Effector memory CD8-positive, alpha-beta T cell (primary cell): ENCODE measurements at places on chromosomes 13 and 19.

GRCh38 chr13:42119875-42120274, 71.4 kb downstream of the DGKH start:
- DNase-seq: no peak

DNA sequence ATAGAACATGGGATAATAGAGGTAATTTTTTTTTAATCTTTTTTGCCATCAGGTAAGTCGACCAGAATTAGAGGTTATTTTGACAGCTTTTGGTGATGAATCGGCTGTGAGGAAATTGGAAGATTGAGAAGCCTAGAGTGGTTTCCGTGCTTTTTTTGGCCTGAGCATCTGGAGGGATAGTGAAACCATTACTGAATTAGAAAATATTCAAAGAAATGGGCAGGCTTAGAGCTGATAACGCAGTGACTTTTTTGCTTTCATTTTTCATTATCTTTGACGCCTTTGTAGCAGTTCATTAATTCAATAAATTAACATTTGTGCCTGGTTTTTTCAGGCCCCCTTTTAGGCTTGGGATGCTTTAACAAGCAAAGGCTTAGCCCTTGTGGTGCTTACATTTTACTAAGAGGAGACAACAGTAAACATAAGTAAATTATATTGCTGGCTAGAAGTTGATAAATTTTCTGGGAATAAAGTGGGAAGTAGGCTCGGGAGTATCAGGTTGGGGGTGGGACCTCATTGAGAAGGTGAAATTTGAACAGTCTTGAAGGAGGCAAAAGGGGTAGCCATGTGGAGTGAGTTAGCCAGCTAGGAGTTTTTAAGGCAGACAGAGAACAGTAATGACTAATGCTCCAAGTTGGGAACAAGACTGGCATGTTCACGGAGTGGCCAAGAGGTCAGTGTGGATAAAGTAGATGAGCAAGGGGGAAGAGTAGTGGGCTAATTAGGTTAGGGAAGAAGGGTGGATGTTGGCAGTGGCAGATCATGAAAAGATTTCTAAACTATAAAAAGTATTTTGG, 36.5 kb downstream of the GTF2F2 start:
- no peak for DNase-seq

GRCh38 chr19:54262066-54262465, 5.0 kb upstream of the LILRB5 start:
- DNase-seq: no peak

DNA sequence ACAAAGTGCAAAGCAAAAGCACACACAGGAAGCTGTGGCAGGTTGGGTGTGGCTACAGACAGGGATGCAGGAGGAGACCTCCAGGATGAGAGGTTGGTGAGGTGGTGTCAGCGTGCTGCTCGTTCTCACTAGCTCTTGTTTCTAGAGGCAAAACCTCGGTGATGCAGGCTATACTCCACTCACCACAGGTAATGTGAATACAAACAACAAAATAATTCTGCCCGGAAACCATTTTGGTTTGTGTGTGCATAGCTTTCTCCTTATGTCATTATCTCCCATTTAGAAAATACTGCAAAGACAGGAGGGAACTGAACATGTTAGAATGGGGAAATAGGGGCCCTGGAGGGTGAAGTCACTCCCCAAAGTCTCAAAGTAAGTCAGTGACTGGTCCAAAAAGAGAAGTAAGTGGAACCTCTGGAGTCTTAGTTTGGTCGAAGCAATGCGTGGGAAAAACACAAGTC, 9.4 kb downstream of the LCP1 start:
- peak; percentile 58 for DNase-seq

DNA sequence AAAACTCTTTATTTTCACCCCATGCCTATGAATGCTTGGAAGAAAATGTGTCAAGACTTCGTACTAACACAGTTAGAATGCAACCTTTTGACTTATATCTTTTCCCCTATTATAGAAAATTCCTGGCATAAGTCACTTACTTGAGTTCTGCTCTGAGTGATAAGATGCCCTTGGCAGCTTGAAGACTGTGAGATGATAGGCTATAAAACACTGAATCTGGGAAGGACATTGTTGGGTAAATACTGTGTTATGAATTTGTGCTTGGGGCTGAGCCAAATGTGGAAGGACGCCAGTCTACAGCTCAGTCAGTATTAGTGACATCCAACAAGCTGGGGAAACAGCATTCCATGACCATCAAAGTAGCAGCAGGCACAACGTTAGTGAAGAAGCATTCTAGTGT, 368.0 kb upstream of the SGCG start:
- no peak for DNase-seq

DNA sequence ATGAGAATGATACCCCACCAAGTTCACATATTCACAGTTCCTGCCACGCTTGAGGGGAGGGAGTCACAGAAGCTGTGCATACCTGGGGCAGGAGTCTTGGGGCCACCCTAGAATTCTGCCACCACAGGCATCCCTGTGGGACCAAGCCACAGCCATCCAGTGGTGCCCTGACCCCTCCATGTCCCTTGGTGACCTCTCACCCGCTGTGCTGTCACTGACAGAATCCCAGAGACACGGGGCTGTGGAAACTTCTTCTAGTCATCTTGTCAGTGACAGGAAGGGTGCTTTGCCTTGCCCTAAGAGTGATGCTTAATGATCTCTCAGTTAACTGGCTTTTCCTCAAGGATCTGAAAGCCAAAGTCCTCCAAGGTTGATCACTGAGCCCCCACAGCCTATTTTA, 58.4 kb upstream of the UQCRFS1 start:
- DNase-seq: no peak

DNA sequence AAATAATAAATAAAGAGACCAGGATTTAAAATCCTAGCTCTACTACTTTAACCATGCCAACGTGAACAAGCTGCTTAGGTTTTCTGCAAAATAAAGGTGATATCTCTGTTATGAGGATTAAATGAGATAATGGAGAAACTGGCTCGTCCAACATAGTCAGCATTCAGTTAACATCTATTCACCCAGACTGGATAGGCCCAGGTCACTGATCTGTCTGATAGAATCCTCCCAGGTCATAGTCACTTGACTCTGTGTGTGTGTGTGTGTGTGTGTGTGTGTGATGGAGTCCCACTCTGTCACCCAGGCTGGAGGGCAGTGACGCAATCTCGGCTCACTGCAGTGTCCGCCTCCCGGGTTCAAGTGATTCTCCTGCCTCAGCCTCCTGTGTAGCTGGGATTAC, 12.9 kb upstream of the RAB8A start:
- DNase-seq: no peak

DNA sequence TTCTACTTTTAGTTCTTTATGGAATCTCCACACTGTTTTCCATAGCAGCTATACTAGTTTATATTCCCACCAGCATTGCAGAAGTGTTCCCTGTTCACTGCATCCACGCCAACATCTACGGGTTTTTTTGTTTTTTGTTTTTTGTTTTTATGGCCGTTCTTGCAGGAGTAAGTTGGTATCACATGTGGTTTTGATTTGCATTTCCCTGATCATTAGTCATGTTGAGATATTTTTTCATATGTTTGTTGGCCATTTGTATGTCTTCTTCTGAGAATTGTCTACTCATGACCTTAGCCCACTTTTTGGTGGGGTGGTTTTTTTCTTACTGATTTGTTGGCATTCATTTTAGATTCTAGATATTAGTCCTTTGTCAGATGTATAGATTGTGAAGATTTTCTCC, 89.7 kb downstream of the FRY start:
- no peak for DNase-seq

DNA sequence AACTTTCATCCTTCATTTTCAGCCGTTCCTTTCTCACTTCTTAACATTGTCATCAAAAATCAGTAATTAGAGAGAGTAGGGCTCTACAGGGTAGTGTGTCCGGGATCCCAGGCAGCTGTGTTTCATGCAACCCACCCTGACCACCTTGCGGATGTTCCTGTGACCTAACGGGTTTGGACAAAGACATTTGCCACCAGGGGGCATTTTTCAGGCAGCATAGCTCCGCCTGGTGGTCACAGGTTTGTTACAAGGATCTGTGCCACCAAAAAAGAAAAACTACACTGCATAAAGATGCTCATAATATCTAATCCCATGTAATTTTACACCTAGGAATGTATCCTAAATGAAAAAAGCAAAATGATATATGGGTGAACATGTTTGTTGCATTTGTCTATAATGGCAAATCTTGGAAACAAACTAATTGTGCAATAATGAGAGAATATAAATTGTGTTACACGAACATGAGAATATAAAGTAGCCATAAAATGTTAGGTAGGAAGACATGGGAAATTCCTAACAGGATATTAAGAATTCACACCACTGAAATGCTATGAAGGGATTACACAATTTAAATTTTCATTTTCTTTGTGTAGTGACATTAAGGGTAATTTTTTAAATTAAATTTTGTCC, 123.0 kb downstream of the SLC7A1 start:
- peak; percentile 17 for DNase-seq

DNA sequence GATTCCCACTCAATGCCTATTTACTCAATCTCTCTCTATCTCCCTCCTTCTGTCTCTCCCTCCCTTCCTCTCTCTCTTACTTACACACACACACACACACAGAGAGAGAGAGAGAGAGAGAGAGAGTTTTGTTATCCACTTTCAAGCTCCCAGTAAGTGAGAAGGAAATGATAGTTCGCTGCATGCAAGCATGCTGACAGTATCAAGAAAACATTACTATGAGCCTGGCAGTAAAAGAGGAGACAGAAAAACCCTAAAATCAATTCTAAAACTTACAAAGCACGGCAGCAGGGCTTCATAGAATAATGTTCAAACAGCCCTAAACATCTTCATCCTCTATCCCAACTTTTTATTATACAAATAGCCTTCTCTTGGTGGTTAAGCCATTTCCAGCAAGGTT, 171.9 kb downstream of the FOXO1 start:
- DNase-seq: no peak

DNA sequence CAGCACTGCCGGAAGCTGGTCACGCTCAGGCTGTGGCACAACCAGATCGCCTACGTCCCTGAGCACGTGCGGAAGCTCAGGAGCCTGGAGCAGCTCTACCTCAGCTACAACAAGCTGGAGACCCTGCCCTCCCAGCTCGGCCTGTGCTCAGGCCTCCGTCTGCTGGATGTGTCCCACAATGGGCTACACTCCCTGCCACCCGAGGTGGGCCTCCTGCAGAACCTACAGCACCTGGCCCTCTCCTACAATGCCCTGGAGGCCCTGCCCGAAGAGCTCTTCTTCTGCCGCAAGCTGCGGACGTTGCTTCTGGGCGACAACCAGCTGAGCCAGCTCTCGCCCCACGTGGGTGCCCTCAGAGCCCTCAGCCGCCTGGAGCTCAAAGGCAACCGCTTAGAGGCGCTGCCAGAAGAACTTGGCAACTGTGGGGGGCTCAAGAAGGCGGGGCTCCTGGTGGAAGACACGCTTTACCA, 3.2 kb upstream of the MAP2K7 start:
- DNase-seq: no peak

DNA sequence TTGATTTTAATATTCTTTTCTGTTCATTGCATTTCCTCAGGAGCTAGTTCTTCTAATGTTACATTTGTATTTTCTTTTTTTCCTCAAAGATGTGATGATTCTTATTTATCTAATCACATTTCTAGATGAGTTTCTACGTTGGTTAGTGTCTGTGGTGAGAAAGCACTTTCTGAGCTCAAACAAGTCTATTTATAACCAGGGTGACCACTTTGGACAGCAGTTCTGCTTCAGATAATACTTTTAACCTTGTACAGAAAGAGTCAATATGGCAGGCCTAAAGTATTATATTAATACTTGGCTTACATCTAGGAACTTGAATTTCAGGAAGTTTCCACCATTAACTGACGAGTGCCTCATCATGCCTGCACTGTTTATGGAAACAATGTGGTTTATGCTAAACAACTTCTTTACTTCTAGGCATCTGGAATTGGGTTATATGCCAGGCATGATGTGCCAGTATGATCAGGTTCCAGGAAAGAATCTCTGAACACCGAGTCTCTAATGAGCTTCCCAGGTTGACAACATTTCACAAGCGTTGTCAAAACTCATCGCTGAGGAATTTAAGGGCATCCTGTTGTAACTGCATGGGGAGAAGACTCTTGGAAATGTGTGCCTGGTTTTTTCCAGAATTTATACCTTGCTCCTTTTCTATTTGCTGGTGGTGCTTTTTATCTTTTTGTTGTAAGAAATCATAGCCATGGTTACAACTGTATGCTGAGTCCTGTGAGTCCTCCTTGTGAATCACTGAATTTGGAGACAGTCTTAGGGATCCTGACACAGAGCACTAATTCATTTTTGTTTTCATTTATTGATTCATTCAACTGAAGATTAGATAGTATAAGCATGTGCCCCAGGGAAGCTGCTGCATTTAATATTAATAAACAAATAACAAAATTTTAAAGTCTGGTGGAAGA, 344.4 kb upstream of the PCDH9 start:
- no peak for DNase-seq

GRCh38 chr19:38031423-38031770, 124.4 kb downstream of the SIPA1L3 start:
- DNase-seq: no peak

- DNase-seq: no peak
These were observed 20.7 kb upstream of the HMGB1 start for GRCh38 chr13:30486230-30487074.

DNA sequence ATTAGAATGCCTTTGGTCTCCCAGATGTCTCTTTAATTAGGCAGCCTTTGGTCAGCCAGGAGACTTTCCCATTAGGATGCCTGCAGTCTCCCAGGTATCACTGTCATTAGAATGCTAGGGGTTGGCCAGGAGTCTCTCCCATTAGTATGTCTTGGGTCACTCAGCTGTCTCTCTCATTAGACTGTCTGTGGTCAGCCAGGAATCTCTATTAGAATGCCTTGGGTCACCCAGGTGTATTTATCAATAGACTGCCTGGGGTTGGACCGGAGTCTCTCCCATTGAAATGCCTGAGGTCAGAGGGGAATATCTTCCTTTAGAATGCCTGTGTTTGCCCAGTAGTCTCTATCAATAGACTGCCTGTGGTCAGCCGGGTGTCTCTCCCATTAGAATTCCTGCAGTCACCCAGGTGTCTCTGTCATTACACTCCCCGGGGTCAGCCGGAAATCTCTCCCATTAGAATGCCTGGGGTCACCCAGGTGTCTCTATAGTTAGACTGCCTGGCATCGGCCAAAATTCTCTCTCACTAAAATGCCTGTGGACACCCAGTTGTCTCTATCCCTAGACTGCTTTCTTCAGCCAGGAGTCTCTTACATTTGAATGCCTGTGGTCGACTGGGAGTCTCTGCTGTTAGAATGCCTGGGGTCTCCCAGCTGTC, 1460.3 kb downstream of the UQCRFS1 start:
- no peak for DNase-seq

DNA sequence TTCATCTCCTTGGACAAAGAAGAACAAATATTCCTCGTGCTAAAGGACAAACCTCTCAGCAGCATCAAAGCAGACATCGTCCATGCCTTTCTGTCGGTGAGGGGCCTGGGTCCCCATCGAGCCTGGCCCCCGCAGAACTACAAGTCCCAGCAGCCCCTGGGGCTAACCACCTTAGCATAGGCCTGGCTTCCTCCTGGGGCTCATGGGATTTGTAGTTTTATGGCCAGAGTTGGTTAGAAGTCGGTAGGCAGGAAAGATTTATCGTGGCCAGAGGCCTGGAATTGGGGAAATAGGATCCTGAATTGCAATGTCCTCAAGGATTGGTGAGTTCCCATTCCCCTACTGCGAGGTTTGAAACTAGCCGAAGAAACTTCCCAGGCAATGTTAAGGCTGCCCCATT, 19.6 kb downstream of the TMEM150B start:
- peak; percentile 48 for DNase-seq
